Stimulated activated CD8-positive, alpha-beta memory T cell treated with anti-CD3 and anti-CD28 coated beads, Interleukin-15, amount 100 ng/mL, for 24 hours (primary cell): ENCODE measurements at places on chromosomes 2 and 18.

DNA sequence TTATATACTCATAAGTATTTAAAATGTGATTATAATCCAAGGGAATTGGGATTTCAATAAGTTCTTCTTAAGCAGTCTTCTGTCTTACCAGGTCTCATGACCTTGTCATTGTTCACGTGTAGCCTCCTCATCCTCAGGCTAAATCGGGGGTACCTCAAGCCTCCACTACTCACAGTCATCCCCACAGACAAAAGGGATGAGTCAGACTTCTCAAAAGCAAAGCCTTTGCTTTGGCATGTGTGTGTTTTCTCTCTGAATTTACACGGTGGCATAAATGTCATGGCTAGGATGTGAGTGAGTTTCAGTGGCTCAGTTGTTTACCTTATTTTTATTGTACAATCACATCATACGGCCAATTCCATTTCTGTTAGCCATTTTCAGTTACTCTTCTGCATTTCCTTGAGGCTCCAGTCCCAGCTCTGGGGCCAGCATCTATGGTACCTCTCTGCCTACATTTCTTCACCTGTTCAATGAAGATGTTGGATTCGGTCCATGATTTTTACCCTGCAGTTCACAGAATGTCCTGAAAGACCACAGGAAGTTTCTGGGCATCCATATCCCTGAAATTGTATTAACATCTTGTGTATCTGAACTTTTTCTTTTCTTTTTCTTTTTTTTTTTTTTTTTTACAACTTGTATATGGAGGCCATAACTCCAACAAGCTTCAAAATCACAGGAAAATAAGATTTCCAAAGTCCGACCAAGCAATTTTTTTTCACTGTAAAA, 195.3 kb downstream of the FHOD3 start:
- DNase-seq, result no peak

DNA sequence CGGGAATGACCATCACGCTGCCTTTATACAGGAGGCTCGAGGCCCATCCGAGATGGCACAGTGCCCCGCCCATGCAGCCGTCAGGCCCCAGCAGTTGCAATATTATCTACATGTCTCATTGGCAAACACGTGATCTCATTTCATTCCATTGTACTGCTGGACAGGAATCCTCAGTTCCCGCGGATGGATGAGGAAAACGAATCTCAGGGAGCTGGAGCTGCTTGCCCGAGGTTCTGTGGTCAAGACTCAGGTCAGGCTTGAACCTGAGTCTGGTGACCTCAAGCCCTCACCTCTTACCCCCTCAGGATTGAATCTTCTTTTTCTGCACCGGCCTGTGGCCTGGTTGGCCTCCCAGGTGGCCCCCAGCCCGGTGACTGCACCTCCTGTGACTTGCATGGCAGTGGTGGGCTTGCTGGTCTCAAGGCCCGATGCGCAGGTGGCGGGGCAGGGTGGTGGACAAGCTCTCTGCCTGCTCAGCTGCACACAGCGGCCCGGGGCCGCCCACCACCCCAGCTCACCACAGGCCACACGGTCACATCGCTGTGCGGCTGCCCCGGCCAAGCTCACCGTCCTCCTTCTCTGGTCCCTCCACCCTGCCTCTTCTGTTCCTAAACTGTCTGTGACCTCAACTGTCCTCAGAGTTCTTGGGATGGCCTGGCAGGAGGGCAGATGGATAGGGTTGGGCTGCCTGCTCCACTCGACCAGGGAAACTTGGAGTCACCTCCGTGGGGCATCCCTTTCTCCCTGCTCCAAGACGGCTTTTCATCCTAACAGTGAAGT, 52.0 kb upstream of the HS6ST1 start:
- no peak for DNase-seq

DNA sequence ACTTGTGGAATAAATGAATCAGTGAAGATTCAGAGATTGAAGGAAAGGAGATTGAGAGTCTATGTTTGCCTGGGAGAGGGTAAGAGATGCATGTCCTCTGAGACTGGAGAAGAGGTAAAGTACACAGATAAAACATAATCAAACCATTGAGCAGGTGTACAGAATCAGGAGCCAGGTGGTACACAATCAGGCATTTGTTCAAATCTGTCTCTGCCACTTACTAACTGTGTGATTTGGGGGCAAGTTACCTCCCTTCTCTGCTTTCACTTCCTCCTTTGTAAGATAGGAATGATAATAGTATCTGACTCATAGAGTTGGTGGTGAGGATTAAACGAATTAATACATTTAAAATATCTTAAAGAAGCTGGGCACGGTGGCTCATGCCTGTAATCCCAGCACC, 94.0 kb downstream of the CDK15 start:
- DNase-seq, result no peak

GRCh38 chr2:185278761-185279160, 459.8 kb upstream of the FSIP2 start:
- no peak for DNase-seq

GRCh38 chr2:64765160-64765805, 111.6 kb upstream of the SERTAD2 start:
- DNase-seq, result no peak

DNA sequence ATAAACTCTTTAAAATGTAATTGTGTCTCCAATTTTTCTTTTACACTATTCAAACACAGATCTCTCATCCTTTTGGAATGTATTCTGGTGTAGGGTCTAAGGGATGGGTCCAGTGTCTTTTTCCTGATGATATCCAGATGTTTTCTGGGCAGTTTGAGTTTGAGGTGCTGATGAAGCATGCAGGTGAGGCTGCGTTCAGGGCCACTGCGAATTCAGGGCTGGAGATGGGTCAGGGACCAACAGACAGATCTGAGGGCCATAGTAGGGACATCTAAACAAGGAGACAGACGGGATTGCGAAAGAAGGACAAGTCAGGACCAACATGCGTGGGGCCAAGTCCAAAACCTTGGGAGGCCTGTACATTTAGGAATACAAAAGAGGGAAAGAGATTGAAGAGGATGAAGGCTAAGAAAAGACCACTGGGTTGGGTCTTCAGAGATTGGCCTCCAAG, 70.2 kb downstream of the ACAA2 start:
- no peak for DNase-seq

DNA sequence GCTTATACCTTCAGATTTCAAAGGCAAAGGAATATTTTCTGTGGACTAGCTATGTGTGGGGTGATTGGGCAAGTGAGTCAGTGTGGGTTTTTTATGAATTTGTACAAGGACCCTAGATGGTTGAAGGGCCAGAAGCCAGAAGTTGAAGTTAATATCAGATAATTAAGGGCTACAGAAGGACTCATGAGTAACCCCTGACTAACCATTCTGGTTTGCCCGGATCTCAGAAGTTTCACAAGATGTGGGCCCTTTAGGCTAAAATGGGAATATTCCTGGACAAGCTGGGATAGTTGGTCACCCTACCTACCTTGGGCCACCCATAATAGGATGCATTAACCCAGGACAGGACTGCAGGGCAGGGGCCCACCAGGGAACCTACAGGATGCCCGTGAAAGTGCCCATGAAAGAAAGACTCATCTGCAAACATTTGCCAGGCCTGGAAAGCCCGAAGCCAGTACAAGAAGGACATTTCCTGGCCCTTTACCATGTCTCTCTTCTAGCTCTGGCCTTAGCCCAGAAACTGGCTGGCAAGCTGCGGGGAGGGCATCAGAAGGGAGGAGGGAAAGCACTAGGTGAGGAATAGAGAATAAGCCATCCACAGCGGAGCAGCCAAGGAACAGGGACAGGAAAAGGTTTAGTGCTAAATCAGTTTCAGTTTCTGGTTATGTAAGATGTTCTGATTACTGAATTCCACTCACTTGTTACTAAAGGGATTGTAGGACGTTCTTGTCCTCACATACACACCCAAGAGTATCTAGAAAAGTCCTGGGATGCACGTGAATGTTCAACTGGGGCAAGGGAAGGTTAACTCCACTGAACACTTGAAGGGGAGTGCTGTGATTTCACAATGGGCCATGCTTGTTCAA, 33.6 kb downstream of the GCG start:
- no peak for DNase-seq

GRCh38 chr2:161208527-161209139, 48.4 kb downstream of the TANK start:
- DNase-seq, result no peak

DNA sequence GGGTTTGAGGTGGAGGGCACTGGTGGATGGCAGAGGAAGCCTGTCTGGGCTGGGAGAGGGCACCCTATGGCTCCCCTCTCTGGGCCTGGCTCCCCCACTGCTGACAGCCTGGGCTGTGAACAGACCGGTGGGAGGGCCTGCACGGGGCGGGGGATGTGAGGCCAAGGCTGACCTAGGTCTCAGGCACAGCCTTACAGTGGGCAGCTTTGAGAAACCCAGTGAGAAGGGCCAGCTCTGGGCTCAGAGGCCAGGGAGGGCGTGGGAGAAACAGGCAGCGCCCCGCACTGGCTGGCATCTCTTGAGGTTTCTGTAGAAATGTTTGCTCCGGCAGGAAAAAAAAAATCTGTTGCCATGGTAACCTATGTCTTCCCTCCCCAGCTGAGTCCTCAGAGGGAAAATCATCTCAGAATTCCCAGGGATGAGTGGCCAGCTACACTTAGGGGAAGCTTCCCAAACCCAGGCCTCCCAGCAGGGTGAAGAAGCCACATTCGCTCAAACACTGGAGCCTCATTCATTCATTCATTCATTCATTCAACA, 71.7 kb upstream of the TAF1B start:
- no peak for DNase-seq

- DNase-seq, result no peak
Observed at GRCh38 chr2:26396734-26397298, 4.9 kb upstream of the DRC1 start.

DNA sequence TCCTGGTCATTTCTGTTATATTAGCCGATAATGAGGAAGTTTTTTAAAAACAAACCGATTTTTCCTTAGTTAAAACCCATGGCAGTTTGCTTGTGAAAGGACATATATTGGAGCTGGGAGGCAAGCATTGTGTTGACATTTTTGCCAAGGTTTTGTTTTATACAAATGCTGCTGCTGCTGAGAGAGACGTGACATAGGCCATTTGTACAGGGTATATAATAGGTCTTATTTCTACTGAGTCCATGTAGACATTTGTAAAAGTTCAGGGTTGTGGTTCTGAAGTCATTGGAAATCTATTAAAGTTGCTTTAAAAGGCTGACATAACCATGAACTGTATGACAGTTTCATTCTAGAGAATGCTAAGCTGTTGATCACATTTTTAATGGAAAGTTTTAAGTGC, 424.0 kb upstream of the FANCL start:
- DNase-seq, result no peak

DNA sequence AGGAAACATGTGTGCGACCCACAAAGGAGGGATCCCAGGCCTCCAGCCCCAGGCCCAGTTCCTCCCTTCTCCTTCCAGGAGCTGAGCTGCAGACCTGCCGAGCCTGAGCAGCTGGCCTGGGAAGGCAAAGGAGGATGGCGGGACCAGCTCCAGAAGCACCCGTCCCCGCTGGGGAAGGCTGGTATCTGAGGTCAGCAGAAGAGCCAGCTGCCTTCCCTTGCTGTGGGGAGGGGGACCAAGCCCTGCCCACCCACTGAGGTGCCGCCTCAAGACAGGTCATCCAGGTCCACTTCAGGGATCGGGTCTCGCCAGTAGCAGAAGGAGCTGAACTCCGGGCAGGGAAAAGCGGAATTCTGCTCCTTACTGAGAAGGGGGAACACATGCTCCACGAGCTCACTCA, 73.2 kb downstream of the EMILIN2 start:
- no peak for DNase-seq

DNA sequence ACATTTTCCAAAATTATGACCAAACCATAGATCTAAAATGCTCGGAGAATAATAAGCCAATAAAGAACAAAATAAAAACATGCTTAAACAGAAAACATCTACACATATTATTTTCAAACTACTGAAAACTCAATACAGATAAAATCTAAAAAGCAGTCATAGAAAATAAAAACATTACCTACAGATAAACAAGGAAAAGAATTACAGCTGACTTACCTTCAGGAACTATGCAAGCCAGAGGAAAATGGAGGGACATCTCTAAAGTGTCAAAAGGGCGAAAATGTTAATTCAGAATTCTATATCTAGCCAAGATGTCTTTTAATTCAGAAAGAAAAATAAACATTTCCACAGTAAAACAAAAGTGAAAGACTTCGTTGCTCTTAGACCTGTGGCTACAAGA, 112.9 kb upstream of the GYPC start:
- DNase-seq, result no peak

DNA sequence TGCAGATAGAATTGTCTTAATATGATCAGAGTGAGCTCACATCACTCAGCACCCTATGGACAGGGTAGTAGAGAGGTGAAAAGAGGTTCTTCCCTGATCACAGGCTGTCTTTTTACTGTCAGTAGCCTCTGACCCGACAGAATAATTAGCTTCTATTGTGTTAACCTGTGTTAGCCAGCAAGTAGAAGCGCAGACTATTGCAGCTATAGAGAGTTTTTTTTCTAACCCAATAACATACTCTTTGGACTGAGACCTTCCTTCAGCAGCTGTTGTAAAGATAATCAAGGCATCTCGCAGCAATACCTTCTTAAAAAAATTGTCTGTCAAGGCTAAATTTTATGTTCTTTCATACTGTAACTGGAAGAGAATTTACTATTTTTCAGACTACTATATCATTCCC, 670.4 kb downstream of the ADCYAP1 start:
- DNase-seq, result no peak

GRCh38 chr2:31256611-31257382, 22.8 kb downstream of the EHD3 start:
- DNase-seq, result no peak

DNA sequence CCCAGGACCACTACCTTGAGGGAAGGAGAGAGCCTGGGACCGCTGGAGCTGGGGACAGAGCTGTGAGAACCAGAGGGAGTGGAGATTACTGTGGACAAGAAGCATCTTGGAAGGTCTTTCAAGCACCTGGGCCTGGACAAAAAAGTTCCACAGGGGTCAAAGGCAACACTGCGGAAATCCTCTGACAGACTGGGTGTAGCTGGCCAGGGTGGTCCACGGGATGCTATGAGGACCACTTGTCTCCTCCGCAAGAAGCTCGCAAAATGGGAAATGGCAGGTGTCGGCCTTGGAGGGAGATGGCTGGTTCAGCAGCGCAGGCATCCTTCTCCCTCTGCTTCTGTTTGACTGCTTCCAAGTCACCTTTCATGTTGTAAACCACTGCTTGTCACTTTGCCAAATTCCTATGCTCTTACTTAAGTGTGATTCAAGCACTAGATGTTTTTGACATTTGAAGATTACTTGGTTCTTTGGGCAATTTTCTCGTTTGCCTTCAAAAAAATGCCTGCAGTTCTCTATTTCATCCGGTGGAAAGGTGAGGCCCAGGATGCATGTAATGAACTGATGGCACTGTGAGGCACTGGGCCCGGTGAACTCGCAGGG, 27.7 kb downstream of the KLHL29 start:
- DNase-seq, result no peak

- no peak for DNase-seq
Observed at GRCh38 chr2:88088999-88089398, 21.4 kb downstream of the SMYD1 start.

- no peak for DNase-seq
Observed at GRCh38 chr2:175929850-175930249, 72.2 kb downstream of the LNPK start.

GRCh38 chr18:49625021-49625691, 63.3 kb downstream of the LIPG start:
- no peak for DNase-seq

GRCh38 chr18:32771871-32772580, 797 bp downstream of the KLHL14 start:
- no peak for DNase-seq
